ENCODE measurements at places on chromosomes 3 and 15. TPM values are rescaled to one million over a fixed set of nuclear protein-coding genes. Genes with fewer than 3 reads are reported as not detected.

The FAN1 gene
- 21.6 TPM for total RNA-seq

The ZPLD1 gene
- not detected for total RNA-seq

The FGD5 gene
- 22.5 TPM for total RNA-seq

The CKMT1A gene
- 0.55 TPM for total RNA-seq

The INKA1 gene
- total RNA-seq = not detected

The SLC27A2 gene
- total RNA-seq = 4.0 TPM

The ARGFX gene
- total RNA-seq = not detected

- H3K27ac ChIP-seq = no peak overlapping the region
- DNase-seq = no peak
- H3K4me3 ChIP-seq = no peak overlapping the region
- no peaks in the 10 kb centered on the region for H3K4me1 ChIP-seq
These were observed 46.7 kb downstream of the UBE3A start for GRCh38 chr15:25391971-25392721.

GRCh38 chr3:127392156-127392490 is 104.3 kb upstream of the PRR20G start:
- no peaks in the 10 kb centered on the region for H3K27me3 ChIP-seq
- H3K4me3 ChIP-seq = no peak overlapping the region
- H3K4me1 ChIP-seq = peaks cover 11% of the 10 kb centered on the region
- no peaks in the 10 kb centered on the region for H3K36me3 ChIP-seq
- no peak for DNase-seq

DNA sequence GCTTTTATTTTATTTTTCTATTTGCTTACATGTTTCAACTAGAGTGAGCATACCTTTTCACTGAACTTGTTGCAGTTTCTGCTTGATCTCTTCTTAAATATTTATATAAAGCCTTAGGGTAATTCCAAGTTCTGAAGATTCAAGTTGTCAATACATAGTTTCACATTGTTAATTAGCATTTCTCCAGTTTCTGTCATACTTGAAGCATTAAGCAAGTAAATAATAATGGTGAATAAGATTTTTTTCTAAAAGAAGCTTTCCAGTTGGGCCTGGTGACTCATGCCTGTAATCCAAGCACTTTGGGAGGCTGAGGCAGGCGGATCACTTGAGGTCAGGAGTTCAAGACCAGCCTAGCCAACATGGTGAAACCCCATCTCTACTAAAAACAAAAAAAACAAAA is 53.9 kb downstream of the CALML4 start:
- H3K27ac ChIP-seq = no peak overlapping the region
- peaks cover 26% of the 10 kb centered on the region for H3K36me3 ChIP-seq
- no peaks in the 10 kb centered on the region for H3K4me1 ChIP-seq
- no peak overlapping the region for H3K4me3 ChIP-seq
- DNase-seq = no peak
- H3K27me3 ChIP-seq = no peaks in the 10 kb centered on the region

- H3K36me3 ChIP-seq = no peaks in the 10 kb centered on the region
- H3K27me3 ChIP-seq = no peaks in the 10 kb centered on the region
- no peak overlapping the region for H3K4me3 ChIP-seq
- H3K4me1 ChIP-seq = peaks cover 2% of the 10 kb centered on the region
- DNase-seq = peak; percentile 65
These were observed 91.7 kb downstream of the APBA2 start for GRCh38 chr15:28977377-28978010.

GRCh38 chr3:16423947-16424673 is 89.4 kb downstream of the RFTN1 start:
- no peaks in the 10 kb centered on the region for H3K36me3 ChIP-seq
- H3K27me3 ChIP-seq = no peaks in the 10 kb centered on the region
- H3K27ac ChIP-seq = no peak overlapping the region
- no peak for DNase-seq

- H3K4me1 ChIP-seq = no peaks in the 10 kb centered on the region
- no peak for DNase-seq
- H3K27ac ChIP-seq = no peak overlapping the region
- H3K4me3 ChIP-seq = no peak overlapping the region
- H3K27me3 ChIP-seq = no peaks in the 10 kb centered on the region
These were observed 196.2 kb downstream of the CHST2 start for GRCh38 chr3:143315766-143316165.

- H3K27ac ChIP-seq = no peak overlapping the region
- H3K36me3 ChIP-seq = no peaks in the 10 kb centered on the region
- H3K4me3 ChIP-seq = no peak overlapping the region
- DNase-seq = no peak
- H3K4me1 ChIP-seq = no peaks in the 10 kb centered on the region
These were observed 413.2 kb downstream of the NTRK3 start for GRCh38 chr15:87843312-87843711.

DNA sequence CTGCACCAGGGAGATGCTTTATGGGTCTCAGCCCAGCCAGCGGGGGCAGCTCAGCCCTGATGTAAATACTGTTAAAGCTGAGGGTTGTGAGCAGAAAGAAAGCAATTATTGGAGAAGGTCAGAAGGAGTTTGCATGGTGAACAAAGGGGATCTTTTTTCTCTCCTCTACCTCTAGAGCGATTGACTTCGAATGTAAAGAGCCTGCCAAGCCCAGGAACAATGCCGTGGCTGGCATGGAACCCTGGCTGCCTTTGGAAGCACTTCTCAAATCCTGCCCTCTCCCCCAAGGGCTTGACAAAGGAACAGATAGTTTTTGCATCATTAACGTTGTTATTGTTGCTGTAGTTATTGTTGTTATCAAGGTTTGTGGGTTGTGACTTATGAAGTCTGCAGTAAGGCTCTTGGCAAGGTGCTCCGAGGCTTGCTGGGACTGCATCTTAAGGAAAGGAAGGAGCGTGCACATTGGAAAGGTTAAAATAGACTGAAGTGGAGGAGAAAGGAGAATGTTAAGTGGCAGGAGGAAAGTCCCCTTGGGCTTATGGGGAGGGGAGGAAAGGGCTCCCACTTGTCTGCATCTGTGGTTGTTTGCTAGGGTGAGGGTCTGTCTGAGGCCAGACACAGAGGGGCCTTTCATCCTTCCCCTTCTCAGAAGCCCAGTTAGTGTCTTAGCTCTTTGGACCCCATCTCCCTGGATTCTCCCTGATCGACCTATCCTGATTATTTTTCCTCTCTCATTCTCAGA is 16.7 kb downstream of the PDIA5 start:
- H3K27me3 ChIP-seq = no peaks in the 10 kb centered on the region
- H3K27ac ChIP-seq = peak overlapping the region; percentile 71
- H3K4me3 ChIP-seq = no peak overlapping the region
- peak; percentile 40 for DNase-seq
- H3K4me1 ChIP-seq = peaks cover 37% of the 10 kb centered on the region

GRCh38 chr3:44277925-44278324 is 36.2 kb downstream of the TOPAZ1 start:
- DNase-seq = no peak
- H3K4me1 ChIP-seq = no peaks in the 10 kb centered on the region
- peaks cover 70% of the 10 kb centered on the region for H3K27me3 ChIP-seq
- no peaks in the 10 kb centered on the region for H3K36me3 ChIP-seq
- H3K27ac ChIP-seq = no peak overlapping the region
- no peak overlapping the region for H3K4me3 ChIP-seq

DNA sequence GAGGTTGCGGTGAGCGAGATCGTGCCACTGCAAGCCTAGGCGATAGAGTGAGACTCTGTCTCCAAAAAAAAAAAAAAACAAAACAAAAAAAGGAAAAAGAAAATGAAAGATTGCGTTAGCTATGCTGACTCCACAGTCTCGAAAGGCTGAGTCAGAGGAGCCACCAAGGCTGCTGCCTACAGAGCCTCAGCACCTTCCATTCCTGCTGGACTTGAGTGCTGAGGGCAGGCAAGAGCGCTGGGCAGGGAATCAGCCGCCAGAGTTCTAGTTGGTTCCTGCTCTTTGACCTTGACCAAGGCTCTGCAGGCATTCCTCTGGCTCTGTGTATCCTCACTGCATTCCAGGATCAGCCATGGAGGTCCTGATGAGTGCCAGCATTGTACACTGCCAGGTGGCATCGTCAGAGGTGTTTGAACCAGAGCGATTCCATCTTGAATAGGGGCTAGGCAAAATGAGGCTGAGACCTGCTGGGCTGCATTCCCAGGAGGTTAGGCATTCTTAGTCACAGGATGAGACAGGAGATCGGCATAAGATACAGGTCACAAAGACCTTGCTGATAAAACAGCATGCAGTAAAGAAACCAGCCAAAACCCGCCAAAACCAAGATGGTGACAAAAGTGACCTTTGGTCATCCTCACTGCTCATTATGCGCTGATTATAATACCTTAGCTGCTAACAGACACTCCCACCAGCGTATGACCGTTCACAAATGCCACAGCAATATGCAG is 5.9 kb downstream of the MESP2 start:
- peaks cover 23% of the 10 kb centered on the region for H3K27me3 ChIP-seq
- no peak overlapping the region for H3K27ac ChIP-seq
- no peak for DNase-seq
- no peaks in the 10 kb centered on the region for H3K36me3 ChIP-seq
- no peaks in the 10 kb centered on the region for H3K4me1 ChIP-seq

- no peak for DNase-seq
- no peak overlapping the region for H3K27ac ChIP-seq
- H3K4me3 ChIP-seq = no peak overlapping the region
- H3K36me3 ChIP-seq = peaks cover 4% of the 10 kb centered on the region
These were observed 216.3 kb downstream of the STAG1 start for GRCh38 chr3:136535906-136536305.

DNA sequence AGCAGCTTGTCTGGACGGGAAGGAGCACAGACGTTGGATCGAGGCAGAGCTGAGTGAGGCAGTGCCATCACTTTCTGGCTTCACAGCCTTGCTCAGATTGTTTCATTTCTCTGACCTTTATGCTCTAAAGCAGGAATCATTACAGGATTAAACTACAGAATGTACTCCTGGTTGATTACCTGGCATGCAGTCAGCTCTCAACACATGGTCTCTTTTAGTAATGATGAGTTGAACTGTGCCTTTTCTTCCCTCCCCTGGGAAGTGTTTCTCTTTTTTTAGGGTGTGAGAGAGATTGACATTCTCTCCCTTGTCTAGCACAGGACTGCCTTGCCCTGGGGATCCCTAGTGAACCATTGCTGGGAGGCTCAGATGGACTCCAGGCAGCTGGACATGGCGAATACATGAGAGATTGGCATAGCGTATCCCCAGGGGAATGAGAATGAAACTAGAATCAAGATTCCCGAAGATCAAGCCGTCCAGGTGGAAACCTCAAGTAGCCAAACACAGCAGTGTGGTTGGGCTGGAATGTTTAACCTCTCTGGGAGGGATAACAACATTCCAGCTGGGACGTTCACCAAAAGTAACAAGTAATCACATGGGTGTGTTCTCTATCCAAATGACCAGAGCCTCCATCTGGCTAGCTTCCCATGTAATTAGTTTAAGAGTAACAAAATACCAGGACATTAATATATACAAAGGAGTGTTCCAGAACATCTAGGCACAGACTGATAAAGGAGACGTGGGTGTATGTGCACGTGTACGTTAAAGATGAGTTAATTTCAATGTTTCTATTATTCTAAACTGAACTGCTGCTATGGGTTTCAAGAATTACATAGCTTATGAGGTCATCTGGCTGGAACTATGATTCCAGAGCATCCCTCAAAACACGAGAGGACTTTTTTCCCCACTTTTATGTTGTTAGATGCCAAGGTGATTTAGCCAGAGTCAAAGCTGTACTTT is 118.6 kb upstream of the NR2E3 start:
- DNase-seq = peak; percentile 32
- no peak overlapping the region for H3K4me3 ChIP-seq
- H3K36me3 ChIP-seq = no peaks in the 10 kb centered on the region
- no peaks in the 10 kb centered on the region for H3K27me3 ChIP-seq

GRCh38 chr3:196142202-196142956 is 60.5 kb upstream of the TFRC start:
- H3K4me3 ChIP-seq = no peak overlapping the region
- no peaks in the 10 kb centered on the region for H3K36me3 ChIP-seq
- H3K27me3 ChIP-seq = no peaks in the 10 kb centered on the region
- no peak overlapping the region for H3K27ac ChIP-seq
- H3K4me1 ChIP-seq = no peaks in the 10 kb centered on the region

GRCh38 chr3:18245721-18246120 is 179.4 kb downstream of the SATB1 start:
- H3K27ac ChIP-seq = no peak overlapping the region
- H3K4me3 ChIP-seq = no peak overlapping the region
- H3K27me3 ChIP-seq = no peaks in the 10 kb centered on the region
- H3K4me1 ChIP-seq = peaks cover 14% of the 10 kb centered on the region

DNA sequence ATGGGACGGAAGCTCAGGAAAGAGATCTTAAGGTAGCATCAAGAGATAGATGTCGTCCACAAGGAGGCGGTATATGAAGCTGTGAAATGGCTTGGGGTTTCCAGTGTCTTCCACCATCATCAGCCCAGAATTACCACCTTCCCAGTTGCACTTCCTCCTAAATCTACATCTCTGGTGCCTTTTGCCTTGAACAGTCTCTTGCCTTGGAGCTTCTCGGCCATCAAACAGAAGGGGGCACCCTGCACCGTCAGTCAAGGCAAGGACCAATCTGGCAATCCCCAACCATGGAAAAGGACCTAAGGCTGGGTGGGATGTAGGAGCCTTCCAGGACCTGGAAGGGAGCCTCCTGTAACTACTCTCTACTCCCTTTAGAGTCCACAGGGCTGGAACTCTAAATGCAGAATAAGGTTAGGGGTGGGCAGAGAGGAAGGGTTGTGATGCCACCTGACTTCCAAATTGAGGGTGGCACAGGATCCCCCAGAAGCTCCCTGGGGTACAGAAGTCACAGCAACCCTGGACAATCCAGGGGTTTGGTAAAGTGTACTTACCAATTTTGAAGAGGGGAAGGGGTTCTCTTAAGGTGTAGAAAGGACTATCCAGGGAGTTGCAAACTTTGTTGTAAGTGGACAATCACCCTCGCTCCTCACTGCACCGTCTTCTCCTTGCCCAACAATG is 1.0 kb upstream of the RYR3 start:
- no peaks in the 10 kb centered on the region for H3K4me1 ChIP-seq
- H3K27me3 ChIP-seq = peaks cover 41% of the 10 kb centered on the region
- H3K27ac ChIP-seq = no peak overlapping the region

- no peak for DNase-seq
- H3K4me3 ChIP-seq = no peak overlapping the region
- peaks cover 15% of the 10 kb centered on the region for H3K36me3 ChIP-seq
- H3K27me3 ChIP-seq = no peaks in the 10 kb centered on the region
- no peak overlapping the region for H3K27ac ChIP-seq
- peaks cover 39% of the 10 kb centered on the region for H3K4me1 ChIP-seq
These were observed 28.9 kb downstream of the RARB start for GRCh38 chr3:25456723-25457670.

GRCh38 chr3:48024401-48024800 is 8.2 kb upstream of the MAP4 start:
- DNase-seq = no peak
- peaks cover 17% of the 10 kb centered on the region for H3K36me3 ChIP-seq
- peaks cover 3% of the 10 kb centered on the region for H3K4me1 ChIP-seq
- no peak overlapping the region for H3K4me3 ChIP-seq
- H3K27me3 ChIP-seq = no peaks in the 10 kb centered on the region

- no peak overlapping the region for H3K27ac ChIP-seq
- H3K4me1 ChIP-seq = no peaks in the 10 kb centered on the region
- no peak overlapping the region for H3K4me3 ChIP-seq
- H3K36me3 ChIP-seq = peaks cover 69% of the 10 kb centered on the region
These were observed 56.8 kb downstream of the PXYLP1 start for GRCh38 chr3:141288336-141288990.
